ENCODE measurements at places on chromosomes 4 and X.

DNA sequence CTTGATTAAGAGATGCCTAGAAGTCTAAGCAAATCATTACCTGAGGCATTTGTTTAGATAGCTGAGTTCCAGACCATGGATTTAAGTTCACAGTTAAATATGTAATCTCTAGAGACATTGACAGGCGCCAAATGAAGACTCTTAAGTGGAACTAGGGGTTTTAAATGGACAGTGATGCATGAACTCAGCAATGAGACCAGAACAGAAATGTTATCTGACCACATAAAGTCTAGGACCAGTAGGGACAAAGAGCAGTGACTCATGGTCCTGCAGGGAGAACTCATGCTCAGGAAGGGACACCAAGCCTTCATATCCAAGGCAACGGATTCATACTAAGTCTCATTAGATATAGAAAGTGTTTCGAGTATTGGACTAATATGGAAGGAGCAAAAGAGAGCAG is 152.3 kb downstream of the PPARGC1A start:
- no peak for DNase-seq

- DNase-seq = no peak
These were observed 108.9 kb downstream of the NR3C2 start for GRCh38 chr4:148333265-148333664.

GRCh38 chr4:145351162-145351561 is 130.5 kb upstream of the SMAD1 start:
- DNase-seq = no peak

- peak; percentile 5 for DNase-seq
These were observed 3.8 kb upstream of the TBC1D14 start for GRCh38 chr4:6905516-6906445.

DNA sequence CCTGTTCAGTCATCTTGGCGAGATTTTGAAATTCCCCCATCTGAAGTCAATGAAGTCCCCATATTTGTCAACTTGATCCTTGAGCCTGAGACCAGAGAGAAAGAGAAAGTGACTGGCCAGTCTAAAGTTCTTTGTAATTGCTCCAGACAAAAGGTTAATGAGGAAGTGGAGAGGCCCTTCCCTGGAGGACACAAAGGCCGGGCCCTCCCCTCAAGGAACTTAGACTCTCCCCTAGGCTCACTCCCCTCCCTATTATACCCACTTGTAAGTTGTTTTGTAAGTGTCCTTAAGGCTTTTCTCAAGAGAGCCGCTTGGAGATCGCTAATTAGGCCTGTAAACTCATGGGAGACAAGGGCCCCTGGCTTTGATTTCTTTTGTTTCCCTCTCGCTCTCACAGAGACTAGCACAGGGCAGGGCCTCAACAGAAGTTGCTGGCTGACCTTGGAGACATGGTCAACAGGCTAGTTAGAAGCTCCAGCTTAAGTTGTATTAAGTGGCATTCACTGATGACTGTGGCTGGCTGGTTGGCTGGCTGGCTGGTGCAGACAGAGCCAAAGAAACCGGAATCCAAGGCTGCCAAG is 20.3 kb upstream of the GPC4 start:
- DNase-seq = no peak

DNA sequence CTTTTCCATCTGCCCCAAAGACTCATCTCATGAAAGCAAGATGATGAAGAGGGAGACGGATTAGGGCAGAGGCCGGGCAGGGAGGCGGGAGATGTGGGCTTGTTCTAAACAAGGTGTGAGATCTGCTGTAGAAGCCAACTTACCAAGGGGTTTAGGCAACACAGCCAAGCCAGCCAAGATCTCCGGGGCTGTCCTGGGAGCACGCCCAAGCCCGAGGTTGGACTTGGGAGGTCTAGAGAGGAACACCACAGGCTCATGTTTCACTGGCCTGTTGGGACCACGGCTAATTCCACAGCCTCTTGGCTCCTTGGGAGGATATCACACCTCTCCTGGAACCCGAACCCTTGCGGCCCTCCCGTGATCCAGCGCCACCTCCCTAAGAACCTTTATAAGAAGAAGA is 171.4 kb downstream of the CRLF2 start:
- DNase-seq = no peak

DNA sequence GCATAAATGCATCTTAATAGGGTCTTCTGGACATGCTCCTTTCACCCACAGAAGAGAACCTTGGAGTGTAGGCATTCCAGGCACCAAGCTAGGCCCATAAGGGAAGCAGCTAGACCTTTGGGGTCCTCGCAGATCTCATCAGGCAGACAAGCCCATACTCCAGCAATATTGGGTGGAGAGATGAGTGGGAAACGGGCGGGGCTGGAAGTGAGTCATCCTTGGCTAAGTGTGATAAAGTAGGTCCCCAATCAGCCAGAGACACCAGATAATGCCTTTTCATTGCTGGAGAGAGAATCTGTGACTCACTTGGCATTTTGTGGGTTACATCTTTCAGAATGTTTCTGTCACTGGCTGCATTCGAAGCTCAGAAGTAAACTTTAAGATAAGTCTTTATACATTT is 133.3 kb upstream of the MBNL3 start:
- no peak for DNase-seq

DNA sequence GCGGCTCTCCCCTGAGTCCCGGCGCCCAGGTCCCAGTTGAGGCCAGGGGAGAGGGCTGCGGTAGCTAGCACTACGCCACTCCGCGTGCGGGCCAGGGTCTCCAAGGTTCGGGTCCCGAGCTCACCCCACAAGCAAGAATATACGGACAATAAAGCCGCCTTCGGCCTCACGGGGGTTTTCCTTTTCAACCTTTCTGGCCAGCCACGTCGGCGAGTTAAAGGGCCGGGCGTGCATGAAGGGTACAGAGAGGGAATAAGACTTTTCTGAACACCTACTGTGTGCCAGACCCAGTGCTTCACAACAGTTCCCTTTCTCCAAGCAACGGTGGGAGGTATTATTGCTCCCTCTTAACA is 138.5 kb upstream of the ZIC3 start:
- no peak for DNase-seq

DNA sequence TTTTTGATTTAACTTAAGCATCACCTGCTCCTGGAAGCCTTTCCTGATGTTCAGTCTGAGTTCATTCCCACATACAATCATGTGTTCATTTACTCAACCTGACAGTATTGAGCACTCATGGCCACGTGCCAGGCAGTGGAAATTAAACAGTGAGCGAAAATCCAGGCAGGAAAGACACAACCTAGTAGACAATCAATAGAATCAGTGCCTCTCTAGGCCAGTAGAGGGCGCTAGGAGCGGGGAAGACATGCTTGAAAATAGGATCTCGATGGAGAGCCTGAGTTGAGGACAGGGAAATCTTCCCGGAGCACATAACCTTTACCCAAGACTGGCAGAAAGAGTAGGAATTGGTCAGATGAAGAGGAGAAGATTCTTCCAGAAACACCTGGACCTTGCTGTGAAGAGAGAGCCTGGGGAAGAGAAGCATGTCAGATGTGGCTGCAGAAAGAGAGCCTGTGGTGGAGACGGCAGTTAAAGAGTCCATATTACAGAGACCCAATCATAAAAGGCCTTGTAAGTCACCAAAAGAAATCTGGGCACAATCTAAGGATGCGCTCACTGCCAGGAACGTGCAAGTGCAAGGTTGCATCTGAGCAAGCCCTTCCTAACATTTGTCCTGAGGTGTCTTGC is 103.5 kb downstream of the LDB2 start:
- DNase-seq = no peak

GRCh38 chrX:46683048-46683447 is 75.9 kb downstream of the SLC9A7 start:
- DNase-seq = no peak

- DNase-seq = no peak
These were observed 19.1 kb downstream of the GPRASP3 start for GRCh38 chrX:102739657-102740056.

- no peak for DNase-seq
These were observed 20.2 kb upstream of the MED14 start for GRCh38 chrX:40755291-40756249.

GRCh38 chrX:16445166-16445752 is 204.7 kb upstream of the S100G start:
- peak; percentile 14 for DNase-seq

GRCh38 chr4:110418641-110419040 is 57.3 kb upstream of the ENPEP start:
- no peak for DNase-seq

- DNase-seq = no peak
These were observed 391.1 kb downstream of the STIM2 start for GRCh38 chr4:27251771-27252170.

- no peak for DNase-seq
These were observed 97.9 kb upstream of the CDX4 start for GRCh38 chrX:73348977-73349376.

GRCh38 chr4:80237992-80238391 is 28.5 kb upstream of the FGF5 start:
- no peak for DNase-seq

DNA sequence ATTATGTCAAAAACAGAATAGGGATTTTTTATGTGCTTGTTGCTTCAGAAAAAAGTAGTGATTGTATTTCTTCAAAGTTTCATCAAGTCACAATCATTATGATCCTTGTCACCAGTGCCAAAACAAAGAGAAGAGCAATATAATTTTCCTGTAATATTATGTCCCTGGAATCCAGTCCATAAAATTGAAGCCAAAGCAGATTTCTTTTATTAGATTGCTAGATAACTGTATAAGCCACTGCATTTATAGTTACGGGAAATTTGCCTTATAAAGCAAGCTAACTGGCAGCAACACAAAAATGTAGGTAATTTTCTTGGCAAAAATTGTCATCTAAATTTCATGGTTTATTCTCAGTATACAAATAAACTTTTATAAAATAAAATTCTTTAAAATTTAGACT is 296.1 kb upstream of the ANKRD50 start:
- no peak for DNase-seq

GRCh38 chr4:79673377-79673776 is 265.3 kb upstream of the GK2 start:
- no peak for DNase-seq

GRCh38 chrX:111199505-111199904 is 70.8 kb downstream of the CAPN6 start:
- DNase-seq = no peak

- no peak for DNase-seq
These were observed 45.1 kb downstream of the RPS3A start for GRCh38 chr4:151144329-151145072.

- no peak for DNase-seq
These were observed 48.3 kb upstream of the AMOT start for GRCh38 chrX:112888916-112889315.

GRCh38 chr4:8547912-8548730 is 32.1 kb upstream of the GPR78 start:
- no peak for DNase-seq

GRCh38 chr4:124867536-124867935 is 155.0 kb upstream of the ANKRD50 start:
- no peak for DNase-seq

- no peak for DNase-seq
These were observed 109.9 kb upstream of the PTPN13 start for GRCh38 chr4:86484241-86484640.
